8988T (cell line): ENCODE measurements at places on chromosomes 16 and 17.

DNA sequence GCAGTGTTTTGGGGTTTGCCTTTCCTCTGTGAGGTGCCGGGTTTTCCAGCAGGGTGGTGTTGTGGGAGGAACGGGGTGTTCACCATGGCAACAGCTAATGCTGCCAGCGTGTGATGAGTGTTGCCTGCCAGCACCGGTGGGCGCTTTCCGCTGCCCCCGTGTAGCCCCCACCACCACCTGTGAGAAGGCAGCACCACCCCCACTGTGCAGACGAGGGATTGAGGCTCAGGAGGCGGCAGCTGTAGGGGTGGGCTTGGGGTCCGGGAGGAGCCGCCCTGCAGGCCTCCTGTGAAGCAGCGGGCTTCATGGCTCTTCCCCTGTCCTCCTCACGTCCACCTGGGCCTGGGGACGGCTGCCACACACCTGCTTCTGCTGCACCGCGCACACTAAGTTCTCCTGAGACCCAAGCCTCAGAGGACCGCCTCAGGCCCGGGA is 5.2 kb downstream of the RAB40C start:
- DNase-seq = no peak

DNA sequence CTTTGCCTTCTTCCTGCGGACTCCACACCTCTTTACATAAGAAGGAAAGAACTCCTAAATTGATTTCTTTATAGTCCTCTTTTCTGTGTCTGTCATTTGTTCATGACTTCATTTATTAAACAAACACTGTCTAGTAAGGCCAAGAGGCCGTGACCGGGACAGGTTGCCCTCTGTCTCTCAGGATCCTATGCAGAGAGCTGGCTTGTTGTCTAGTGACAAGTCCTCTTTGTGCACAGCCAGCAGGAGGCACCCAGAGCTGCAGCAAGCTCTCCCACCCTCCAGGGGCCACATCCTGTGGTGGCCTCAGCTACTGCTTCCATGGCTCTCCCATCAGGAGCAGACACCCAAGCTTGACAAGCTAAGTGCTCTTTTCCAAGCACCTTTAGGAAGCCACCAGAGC is 50.6 kb downstream of the PLD6 start:
- DNase-seq = no peak

- no peak for DNase-seq
These were observed 609.6 kb upstream of the C16orf82 start for GRCh38 chr16:26457095-26457494.

DNA sequence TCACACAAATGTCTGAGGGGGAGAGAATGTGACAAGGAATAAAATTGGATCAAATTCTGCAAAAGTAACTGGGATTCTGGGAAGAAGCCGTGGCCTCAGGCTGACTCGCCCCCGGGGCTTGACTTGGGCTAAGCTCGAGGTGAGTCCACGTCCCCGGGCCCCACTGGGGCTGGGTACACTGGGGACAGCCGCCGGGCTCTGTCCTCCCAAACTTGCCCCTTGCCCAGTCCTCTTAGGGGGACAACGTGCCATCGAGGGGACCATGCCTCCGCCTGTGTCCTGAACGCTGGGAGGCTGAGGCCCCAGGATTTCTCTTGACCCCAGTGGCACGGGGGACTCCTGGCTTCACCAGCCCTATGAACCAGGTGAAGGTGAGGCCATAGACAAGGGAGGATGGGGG is 21.1 kb downstream of the DOC2B start:
- no peak for DNase-seq

DNA sequence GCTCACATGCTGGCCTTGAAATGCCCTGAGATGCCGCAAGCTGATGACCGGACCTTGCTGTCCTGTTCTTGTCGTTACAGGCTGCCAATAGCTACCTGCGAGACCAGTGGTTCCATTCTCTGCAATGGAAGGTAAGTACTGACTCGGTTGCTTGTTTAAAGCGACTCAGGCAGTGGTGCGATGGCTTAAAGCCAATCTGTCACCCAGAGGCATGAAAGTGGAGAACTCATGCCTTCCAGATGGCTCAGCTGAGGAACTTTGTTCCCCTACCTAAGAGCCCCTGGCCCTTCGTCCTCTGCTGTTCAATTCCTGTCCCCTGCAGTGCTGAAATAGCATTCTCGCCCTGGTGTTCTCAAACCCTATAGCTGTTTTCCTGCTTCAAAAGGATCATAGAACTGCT is 158.3 kb upstream of the PLCG2 start:
- DNase-seq = no peak

DNA sequence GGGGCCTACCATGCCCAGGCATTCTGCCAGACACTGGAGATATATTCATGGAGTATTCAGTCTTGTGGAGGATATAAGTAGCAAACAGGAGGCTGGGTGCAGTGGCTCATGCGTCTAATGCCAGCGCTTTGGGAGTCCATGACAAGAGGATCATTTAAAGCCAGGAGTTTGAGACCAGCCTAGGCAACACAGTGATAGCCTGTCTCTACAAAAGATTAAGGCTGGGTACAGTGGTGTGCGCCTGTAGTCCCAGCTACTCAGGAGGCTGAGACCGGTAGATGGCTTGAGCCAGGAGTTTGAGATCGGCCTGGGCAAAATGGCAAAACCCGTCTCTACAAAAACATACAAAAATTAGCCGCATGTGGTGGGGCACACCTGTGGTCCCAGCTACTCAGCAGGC is 37.7 kb upstream of the CDH3 start:
- no peak for DNase-seq

DNA sequence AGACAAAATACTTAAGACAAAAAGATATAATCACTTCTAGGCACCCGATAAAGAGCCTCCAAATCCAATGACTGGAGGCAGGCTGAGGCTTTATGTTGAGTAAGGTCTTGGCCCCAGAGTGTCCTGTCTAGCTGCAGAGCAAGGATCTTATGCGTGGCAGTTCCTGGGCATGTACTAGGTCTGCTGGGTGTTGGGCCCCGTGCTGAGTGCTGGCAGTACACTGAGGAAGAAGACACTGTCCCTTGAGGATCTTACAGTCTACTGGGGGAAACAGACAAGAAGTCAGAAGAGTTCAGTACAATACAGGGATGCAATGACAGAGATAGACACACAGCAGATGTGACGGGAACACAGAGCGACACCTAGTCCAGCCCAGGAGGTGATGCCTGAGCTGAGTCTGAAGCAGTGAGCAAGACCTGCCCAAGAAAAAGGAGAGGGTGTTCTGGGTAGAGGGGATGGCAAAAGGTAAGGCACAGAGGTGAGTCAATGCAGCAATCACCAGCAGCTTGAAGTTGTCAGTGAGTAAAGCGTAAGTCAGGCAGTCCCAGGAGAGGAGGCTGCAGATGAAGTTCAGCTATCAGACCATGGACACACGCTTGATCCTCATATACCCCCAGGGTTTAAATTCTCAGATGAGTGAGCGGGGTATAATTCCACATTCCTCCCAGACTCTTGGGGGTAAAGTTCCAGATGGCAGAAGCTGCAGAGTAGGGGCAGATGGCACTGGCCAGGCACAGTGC is 18.1 kb downstream of the MAP3K14 start:
- DNase-seq = no peak

DNA sequence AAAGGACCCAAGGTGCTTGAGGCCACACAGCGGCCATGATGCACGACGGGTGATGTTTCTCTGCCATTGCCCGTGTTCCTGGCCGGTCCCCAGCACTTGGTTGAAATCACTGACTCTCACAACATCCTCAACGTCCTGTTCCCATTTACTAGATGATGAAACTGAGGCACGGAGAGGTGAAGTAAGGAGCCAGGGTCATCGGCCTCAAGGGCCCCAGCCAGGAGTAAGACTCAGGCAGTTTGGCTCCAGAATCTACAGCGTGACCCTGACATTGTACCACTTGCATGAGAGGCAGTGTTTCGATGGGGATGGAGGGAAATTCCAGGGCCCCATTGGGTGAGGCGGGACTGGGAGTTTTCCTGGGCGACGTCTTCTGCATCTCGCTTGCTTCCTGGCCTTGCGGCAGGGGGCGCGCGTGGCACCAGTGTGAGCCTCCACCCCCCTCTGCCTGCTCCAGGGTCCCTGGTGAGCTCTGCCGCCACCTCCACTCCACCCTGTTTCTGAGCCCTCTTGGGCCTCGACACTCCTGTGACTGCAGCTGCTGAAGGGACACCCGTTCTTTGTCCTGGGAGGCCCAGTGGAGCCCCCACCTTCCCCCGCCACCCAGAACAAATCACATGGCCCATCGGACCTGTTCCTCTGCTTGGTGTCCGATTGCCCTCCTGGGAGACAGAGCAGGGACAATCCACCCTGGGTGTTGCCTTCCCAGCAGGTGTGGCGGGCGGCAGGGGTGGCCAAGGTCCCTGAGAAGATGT is 133.0 kb upstream of the GSE1 start:
- peak; percentile 98 for DNase-seq

GRCh38 chr16:11291091-11291703 is 10.1 kb upstream of the PRM1 start:
- DNase-seq = no peak

DNA sequence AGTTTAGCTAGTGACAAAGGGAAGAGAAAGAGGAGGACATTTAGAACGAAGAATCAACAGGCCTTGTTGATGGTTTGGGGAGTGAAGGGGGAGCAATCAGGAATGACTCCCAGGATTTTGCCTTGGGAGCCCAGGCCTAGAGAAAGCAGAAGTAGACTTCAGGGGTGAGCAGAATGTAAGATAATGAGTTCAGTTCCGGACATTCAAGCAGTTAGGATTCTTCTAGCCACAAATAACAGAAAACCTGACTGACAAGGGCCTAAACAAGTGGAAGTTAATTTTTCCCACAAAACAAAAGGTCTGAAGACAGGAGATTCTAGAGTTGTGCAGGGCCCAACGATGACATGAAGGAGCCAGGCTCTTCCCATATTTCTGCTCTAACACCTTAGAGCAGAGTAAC is 45.9 kb downstream of the SKAP1 start:
- no peak for DNase-seq

DNA sequence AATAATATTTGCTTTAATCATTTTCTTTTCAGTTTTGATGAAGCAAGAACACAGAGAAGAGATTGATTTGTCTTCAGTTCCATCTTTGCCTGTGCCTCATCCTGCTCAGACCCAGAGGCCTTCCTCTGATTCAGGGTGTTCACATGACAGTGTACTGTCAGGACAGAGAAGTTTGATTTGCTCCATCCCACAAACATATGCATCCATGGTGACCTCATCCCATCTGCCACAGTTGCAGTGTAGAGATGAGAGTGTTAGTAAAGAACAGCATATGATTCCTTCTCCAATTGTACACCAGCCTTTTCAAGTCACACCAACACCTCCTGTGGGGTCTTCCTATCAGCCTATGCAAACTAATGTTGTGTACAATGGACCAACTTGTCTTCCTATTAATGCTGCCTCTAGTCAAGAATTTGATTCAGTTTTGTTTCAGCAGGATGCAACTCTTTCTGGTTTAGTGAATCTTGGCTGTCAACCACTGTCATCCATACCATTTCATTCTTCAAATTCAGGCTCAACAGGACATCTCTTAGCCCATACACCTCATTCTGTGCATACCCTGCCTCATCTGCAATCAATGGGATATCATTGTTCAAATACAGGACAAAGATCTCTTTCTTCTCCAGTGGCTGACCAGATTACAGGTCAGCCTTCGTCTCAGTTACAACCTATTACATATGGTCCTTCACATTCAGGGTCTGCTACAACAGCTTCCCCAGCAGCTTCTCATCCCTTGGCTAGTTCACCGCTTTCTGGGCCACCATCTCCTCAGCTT is 45.0 kb downstream of the ESRP2 start:
- no peak for DNase-seq

- DNase-seq = no peak
These were observed 91.6 kb downstream of the TNFRSF13B start for GRCh38 chr17:16880121-16880842.

DNA sequence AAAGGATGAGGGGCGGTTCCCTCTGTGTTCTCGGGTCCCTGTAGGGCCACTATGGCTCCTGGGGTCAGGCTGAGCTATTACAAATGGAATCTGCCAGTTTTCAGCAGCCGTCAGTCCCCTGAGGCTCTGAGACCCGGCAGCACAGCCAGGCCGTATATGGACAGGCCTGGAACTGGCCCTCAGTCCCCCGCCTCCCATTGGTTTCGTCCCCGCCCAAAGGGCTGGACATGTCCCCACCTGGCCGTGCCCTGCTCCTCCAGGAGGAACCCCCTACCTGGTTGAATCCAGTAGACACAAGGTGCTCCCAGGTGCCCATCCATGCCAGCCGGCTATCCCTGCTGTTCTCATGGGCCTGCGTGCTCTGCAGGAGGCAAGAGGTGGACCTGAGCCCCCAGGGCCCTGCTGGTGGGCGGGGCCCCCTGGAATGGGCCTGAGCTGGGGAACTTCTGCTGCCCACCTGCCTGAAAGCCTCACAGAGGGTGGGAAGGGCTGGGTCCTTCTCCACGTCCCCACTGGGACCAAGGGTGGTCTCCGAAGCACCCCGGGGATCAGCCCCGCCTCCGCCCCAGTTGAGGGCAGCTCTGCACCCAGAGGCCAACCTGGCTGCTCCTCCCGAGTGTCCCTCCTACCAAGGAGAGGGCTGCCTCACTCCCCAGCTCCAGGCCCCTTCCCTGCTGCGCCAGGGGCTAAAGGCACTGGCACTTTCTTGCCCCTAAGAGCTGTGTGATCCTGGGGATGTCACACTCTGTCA is 16.8 kb downstream of the VASN start:
- no peak for DNase-seq

GRCh38 chr16:79372503-79373184 is 227.9 kb downstream of the MAF start:
- DNase-seq = no peak

DNA sequence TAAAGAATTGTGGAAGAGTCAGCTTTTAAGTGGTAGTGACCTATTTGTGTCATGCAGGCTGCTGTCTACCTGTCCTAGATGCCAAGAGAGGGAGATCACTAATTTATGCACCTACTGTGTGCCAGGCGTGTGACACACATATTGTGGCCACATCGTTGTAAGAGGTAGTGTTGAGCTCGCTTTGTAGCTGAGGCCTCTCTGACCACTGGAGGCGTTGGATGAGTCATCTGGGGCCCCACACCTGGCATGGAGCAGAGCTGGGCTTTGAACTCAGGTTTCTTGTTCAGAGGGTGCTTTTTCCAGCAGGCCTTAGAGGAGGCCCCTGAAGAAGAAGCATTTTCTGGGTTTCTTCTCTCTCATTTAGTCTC is 52.3 kb upstream of the LGALS9 start:
- no peak for DNase-seq

- DNase-seq = peak; percentile 75
These were observed at the start of gene IGFBP4 for GRCh38 chr17:40443196-40443987. TSS of gene IGFBP4 (plus strand) at chr17:40443450. CDS start at chr17:40443736, 286 bp downstream.

GRCh38 chr17:40251576-40251975 is 32.5 kb downstream of the WIPF2 start:
- no peak for DNase-seq

GRCh38 chr16:29910819-29911675 is 10.8 kb downstream of the ASPHD1 start:
- no peak for DNase-seq
